Endothelial cell (in vitro differentiated cells): ENCODE measurements at places on chromosomes 3 and 15. TPM values are rescaled to one million over a fixed set of nuclear protein-coding genes. Genes with fewer than 3 reads are reported as not detected.

GRCh38 chr15:48720646-48721045 is 75.1 kb upstream of the FBN1 start:
- no peak for DNase-seq

DNA sequence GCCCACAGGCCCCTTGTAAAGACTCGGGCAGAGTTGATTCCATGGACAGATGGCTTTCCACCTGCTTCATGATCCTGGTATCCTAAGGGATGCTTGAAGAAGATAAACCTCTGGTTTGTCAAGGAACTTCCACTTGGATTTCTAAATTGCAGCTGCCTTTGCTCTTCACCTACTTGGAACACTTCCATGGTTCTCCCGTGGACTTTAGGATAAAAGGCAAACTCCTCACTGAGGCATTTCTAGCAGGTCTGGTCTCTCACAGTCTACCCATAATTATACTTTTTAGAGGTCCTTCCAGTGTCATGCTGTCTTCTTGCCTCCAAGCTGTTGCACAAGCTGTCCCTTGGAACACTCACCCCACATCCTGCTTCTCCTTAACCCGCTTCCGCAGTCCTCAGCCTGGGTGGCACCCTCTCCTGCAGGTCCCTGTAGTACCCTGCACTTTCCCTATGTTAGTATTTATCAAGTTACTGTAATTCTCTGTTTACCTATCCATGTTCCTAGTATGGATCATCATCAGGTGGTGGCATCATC is 12.7 kb downstream of the TLNRD1 start:
- no peak for DNase-seq

GRCh38 chr3:138127636-138128365 is 4.4 kb downstream of the A4GNT start:
- DNase-seq, result no peak

DNA sequence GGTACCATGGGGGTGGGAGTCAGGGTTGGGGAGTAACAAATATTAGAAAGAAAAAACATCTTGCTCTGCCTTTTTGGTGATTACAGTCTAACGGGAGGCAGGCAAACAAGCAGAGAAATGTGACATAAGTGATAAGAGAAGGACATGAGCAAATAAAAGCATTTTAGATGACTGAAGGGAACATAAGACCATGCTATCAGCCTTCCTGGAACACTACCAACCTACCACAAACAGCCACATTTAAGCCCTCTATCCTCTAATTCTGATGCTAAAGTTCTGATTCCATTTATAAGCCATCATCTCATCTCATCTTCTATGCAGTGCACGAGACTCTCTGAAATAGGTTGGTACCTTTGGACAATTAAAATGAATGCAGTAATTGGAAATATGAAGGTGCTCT is 243.4 kb upstream of the P2RY1 start:
- no peak for DNase-seq

DNA sequence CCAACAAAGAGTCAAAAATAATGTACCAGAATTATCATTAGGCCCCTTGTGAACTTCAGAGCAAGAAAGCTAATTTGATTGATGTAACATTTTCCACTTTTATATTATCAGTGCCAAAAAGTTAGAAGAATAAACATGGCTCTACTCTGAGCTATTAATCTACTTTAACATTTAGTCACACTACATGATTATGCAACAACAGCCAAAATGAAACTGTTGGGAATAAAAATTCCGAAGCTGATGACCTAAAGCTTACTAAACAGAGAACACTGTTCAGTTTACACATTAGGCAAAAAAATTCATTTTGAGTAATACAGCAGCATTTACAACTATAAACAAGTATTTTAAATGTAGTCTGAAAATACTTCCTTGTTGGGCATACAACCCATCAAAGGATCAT is 1134.1 kb downstream of the EPHA3 start:
- DNase-seq, result no peak

DNA sequence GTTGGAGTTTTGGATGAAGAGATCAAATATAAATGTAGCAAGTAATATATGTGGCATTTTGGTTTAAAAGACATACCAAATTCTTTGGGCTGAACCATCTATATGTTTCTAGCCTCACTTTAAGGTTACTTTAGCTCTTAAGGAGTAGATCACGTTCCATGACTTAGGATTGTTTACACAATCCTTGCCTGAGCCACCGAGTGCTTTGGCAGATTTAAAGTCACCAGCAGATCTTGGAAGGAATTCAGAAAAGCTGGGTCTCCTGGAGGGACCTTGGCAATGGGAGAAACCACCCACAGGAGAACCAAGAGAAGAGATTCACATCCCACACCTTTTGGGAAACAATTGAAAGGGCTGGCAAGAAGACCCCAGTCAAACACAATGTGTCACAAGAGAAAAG is 54.5 kb downstream of the TM4SF18 start:
- no peak for DNase-seq

DNA sequence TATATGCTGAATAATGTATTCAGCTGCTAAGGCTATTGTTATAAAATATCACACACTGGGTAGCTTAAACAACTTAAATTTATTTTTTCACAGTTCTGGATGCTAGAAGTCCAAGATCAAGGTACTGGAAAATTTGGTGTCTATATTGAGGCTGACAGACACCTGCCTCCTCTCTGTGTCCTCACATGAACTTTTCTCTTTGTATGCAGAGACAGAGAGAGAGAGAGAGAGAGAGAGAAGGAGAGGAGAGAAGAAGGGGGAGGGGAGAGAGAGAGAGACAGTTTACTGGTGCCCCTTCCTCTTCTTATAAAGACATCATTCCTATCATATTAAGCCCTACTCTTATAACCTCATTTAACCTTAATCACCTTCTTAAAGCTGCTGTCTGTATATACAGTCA is 320.1 kb upstream of the THBS1 start:
- DNase-seq, result no peak

GRCh38 chr3:100613721-100614390 is 4.5 kb downstream of the ADGRG7 start:
- no peak for DNase-seq

GRCh38 chr3:140247775-140248174 is 312.8 kb downstream of the CLSTN2 start:
- no peak for DNase-seq

- no peak for DNase-seq
Measured at GRCh38 chr3:188507244-188507720, 353.3 kb downstream of the LPP start.

DNA sequence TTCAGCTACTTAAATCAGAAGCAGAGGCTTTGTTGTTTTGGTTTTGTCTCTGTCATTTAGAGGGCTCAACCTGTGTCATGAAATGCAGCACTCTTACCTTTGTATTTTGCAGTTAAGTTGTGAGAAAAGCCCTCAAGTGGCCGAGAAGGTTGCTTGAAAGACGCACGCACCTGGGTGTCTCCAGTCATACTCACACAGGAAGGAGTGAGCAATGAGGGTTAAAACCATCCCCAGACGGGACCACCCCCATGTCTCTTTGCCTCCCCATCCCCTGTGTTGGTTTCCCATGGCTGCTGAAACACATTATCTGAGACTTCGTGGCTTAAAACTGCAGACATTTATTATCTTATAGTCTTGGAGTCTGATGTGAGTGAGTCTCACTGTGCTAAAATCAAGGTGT is 376.1 kb upstream of the CFAP20DC start:
- no peak for DNase-seq

GRCh38 chr3:133856316-133856715 is 39.4 kb downstream of the RAB6B start:
- DNase-seq, result no peak

DNA sequence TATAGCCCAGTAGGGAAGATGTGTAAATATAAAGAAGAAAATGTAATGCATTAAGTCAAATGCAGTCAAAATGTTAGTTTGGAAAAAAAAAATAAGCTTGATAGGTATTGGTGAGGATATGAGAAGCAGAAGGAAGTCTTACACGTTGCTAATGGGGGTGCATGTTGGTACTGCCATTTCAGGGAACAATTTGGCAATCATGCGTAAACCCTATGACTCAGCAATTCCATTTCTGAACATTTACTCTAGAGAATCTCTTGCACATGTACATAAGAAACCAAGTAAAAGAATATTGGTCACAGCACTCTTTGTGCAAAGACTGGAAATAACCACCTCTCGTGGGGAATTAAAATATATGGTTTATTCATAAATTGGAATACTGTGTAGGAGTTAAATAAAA is 35.5 kb upstream of the TIMP4 start:
- DNase-seq, result no peak

GRCh38 chr3:56919137-56919796 is 117.5 kb upstream of the ARHGEF3 start:
- no peak for DNase-seq

DNA sequence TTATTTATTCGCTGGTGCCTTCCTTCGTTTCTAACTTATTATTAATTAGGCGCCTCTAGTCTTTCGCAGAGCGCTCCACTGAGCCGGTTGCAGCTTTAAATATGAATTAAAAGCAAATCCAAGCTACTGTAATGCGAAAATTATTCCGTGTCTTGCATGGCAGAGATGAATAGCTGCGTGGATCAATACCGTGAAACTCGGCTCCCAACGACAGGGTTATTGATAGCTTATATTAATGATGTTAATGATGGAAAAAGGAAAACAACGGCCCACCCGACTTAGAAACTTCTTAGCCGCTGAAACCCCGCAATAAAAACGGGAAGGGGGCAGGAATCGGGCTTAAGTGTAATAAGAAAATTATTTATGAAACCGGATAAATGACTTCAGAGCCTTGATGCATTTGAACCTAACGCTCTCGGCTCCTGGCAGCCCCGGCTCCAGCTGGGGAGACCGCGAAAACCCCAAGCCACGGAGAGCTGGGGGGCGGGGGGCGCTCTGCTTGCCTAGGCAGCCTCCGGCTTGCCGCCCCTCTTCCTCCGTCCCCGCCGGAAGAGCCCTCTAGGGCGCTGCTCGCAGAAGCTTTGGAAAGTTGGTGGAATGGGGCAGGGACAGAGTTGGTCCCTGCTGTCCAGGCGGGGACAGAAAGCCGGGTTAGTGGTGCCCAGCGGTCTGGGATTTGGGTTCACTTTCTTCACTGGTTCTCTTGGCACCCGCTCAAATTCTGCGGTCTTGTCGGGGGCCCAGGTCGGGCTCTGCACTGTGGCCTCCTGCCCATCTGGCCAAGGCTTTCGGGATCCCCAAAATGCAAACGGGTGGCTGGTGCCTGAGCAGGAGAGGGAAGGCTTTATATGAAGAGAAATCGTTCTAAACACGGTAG is 7.7 kb upstream of the ONECUT1 start:
- DNase-seq, result no peak

- DNase-seq, result no peak
Measured at GRCh38 chr3:13647298-13648059, 98.6 kb downstream of the FBLN2 start.

DNA sequence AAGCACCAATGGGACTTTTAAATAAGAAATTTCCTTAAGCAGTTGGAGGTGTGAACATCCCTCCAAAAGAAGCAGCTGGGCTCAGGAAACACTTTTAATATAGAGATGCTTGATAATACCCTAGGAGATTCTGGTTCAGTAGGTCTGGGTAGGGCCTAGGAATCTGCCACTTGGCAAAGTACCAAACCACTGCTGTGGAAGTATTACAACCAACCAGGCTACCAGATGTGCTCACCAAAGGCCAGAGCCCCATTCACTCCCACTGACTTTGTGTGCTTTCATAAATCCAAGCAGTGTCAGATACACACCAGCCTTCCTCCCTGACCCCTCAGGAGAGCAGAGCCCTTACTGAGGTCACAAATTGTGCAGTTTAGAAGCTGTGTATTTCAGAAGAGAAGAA is 162.6 kb downstream of the CCNL1 start:
- DNase-seq, result no peak

DNA sequence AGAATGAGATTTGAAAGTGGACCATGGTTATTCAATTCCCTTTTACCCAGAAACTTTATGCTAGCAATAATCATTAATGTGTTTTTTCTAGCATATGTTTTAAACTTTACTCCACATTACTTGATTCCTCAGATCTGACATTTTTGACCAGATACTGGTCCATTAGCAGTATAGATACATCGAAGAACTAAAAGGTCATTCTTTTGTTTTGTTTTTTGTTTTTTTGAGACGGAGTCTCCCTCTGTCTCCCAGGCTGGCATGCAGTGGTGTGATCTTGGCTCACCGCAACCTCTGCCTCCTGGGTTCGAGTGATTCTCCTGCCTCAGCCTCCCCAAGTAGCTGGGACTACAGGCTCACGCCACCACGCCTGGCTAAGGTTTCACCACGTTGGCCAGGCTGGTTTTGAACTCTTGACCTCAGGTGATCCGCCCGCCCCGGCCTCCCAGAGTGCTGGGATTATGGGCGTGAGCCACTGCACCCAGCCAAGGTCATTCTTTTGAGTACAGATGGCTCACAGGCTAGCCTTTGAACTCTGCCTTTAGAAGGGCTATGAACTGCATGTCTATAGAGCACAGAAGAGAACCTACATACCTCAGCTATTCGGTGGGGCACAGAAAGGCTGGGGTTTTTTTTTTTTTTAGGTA is 28.6 kb downstream of the CHP1 start:
- no peak for DNase-seq

- DNase-seq, result no peak
Measured at GRCh38 chr15:99177679-99178078, 71.7 kb downstream of the TTC23 start.

- no peak for DNase-seq
Measured at GRCh38 chr3:32452009-32452408, 50.6 kb downstream of the CMTM6 start.

DNA sequence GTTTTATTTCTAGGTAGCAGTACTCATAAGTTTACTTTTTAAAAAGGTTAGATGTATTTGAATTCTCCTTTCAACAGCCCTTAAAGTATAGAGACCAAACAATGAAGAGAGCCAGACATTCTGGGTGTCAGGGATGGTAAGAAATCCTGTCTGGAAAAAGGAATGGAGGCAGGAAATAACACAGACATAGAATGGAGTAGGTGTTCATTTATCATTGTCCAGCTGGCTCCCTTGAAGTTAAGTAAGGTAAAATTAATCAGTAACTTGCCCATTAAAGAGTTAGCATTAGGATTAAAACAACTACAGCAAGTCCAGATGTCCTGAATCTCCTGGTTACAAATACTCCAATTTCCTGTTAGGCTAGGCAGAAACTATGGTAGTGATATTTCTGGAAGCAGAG is 13.5 kb upstream of the SUCNR1 start:
- no peak for DNase-seq

DNA sequence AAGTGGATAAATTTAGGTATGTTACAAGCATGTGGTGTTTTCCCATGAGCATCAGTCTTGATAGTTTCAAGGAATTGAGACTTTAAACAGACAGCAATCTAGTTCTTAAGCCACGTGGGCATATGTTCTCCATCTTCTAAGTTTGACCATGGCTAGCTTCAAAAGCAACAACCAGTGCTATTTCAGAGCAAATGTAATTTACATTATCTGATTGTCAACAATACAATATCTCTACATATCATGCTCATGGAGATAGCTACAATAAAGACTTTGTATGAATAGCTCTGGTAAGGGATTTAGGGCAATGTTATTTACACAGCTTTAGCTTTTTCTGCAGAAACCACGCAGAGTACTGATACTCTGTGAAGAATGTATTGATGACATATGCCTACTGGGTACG is 38.8 kb upstream of the PDZRN3 start:
- no peak for DNase-seq

MKRN3 gene
- total RNA-seq, result 0.85 TPM

GOLGA8T gene
- total RNA-seq, result 0.41 TPM

KLHL40 gene
- not detected for total RNA-seq

ZNF620 gene
- total RNA-seq, result 8.3 TPM

ERICH6 gene
- 0.31 TPM for total RNA-seq

RTF1 gene
- 60.8 TPM for total RNA-seq

SLC51B gene
- total RNA-seq, result not detected

TRAT1 gene
- 0.51 TPM for total RNA-seq

IP6K2 gene
- 87.9 TPM for total RNA-seq

TBL1XR1 gene
- 156 TPM for total RNA-seq

TMEM62 gene
- total RNA-seq, result 5.1 TPM
